Thoracic aorta (tissue), 2 donors: ENCODE measurements at places on chromosomes 7 and 10. TPM values are rescaled to one million over a fixed set of nuclear protein-coding genes. Genes with fewer than 3 reads are reported as not detected.

The CLEC5A gene
- 3.7 TPM for total RNA-seq

The ZNF488 gene
- total RNA-seq, result not detected

The TRPV5 gene
- not detected for total RNA-seq

The ABCF2 gene
- 25.3 TPM for total RNA-seq

The RASSF4 gene
- 68.5 TPM for total RNA-seq

The SLC13A4 gene
- total RNA-seq, result 2.0 TPM

The MINPP1 gene
- 10.7 TPM for total RNA-seq

The UTF1 gene
- total RNA-seq, result not detected

The C10orf67 gene
- total RNA-seq, result not detected

The AGMO gene
- total RNA-seq, result 3.0 TPM

The CYP2C19 gene
- not detected for total RNA-seq

DNA sequence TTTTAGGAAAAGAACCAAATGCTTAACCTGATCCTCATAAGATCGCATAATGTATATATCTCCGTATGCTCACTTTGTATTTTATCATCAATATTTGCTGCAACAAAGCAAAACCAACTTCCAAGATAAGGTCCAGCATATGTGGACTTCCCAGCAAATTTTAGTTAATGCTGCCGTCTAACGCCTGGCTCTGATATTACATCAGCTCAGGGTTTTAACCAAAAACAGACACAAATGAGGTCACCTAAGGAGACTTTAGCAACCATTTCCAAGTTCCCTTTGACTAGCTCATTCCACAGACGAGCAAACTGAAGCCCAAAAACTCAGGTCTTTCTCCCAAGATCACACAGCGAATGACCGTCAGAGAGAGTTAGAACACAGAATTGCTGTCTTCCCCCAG is 59.4 kb upstream of the UCN3 start:
- no peak overlapping the region for H3K4me3 ChIP-seq
- no peaks in the 10 kb centered on the region for H3K4me1 ChIP-seq
- H3K27me3 ChIP-seq, result no peaks in the 10 kb centered on the region
- no peaks in the 10 kb centered on the region for H3K36me3 ChIP-seq
- H3K27ac ChIP-seq, result no peak overlapping the region

GRCh38 chr7:68929781-68930261 is 668.5 kb upstream of the AUTS2 start:
- H3K27me3 ChIP-seq, result no peaks in the 10 kb centered on the region
- no peaks in the 10 kb centered on the region for H3K4me1 ChIP-seq
- DNase-seq, result no peak
- no peaks in the 10 kb centered on the region for H3K36me3 ChIP-seq
- no peak overlapping the region for H3K4me3 ChIP-seq
- no peak overlapping the region for H3K27ac ChIP-seq

- no peaks in the 10 kb centered on the region for H3K36me3 ChIP-seq
- peaks cover 93% of the 10 kb centered on the region for H3K4me1 ChIP-seq
- no peaks in the 10 kb centered on the region for H3K27me3 ChIP-seq
- no peak overlapping the region for H3K4me3 ChIP-seq
- peak overlapping the region; percentile 95 for H3K27ac ChIP-seq
These were observed 1.5 kb downstream of the SUN1 start for GRCh38 chr7:833601-834258.

DNA sequence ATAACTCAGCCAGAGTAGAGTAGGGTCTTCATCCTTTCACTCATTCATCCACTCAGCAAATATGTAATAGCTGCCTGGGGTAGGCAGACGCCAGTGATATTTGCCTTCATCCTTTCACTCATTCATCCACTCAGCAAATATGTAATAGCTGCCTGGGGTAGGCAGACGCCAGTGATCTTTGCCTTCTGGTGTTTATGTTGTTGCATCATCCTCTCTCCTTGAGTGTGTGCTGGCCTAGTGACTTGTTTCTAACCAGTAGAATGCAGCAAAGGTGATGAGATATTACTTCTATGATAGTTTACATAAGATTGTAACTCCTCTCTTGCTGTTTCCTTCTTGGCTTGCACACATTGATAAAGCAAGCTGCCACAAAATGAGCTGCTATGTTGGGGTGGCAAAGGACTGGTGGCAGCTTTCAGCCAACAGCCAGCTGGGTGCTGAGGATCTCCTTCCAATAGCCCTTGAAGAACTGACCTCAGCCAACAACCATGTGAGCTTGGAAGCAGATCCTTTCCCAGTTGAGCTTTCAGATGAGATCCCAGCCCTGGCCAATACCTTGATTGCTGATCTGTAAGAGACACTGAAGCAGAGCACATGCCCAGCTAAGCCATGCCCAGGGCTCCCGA is 23.2 kb upstream of the MTPN start:
- H3K27me3 ChIP-seq, result no peaks in the 10 kb centered on the region
- H3K36me3 ChIP-seq, result no peaks in the 10 kb centered on the region
- no peaks in the 10 kb centered on the region for H3K4me1 ChIP-seq
- no peak overlapping the region for H3K27ac ChIP-seq

DNA sequence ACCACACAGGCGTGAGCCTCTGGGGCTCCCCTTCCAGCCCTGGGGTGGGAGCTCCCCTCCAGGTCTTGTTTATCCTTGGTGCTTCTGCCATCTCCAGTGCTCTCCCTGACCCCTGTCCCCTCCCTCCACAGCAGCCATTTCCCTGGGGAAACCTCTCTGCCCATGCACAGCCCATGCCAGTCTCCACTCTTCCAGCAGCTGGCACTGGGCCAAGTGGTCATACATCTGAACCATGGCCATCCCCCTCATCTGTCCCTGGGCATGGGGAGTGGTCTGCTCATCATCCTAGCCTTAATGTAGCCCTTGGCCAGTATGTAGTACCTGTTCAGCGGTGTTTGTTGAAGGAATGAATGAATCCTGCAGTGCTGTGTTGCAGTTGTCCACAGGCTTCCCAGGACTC is 172.4 kb upstream of the ZNF32 start:
- no peaks in the 10 kb centered on the region for H3K36me3 ChIP-seq
- no peak overlapping the region for H3K4me3 ChIP-seq
- H3K4me1 ChIP-seq, result peaks cover 51% of the 10 kb centered on the region
- no peaks in the 10 kb centered on the region for H3K27me3 ChIP-seq
- no peak for DNase-seq
- H3K27ac ChIP-seq, result peak overlapping the region; percentile 91

DNA sequence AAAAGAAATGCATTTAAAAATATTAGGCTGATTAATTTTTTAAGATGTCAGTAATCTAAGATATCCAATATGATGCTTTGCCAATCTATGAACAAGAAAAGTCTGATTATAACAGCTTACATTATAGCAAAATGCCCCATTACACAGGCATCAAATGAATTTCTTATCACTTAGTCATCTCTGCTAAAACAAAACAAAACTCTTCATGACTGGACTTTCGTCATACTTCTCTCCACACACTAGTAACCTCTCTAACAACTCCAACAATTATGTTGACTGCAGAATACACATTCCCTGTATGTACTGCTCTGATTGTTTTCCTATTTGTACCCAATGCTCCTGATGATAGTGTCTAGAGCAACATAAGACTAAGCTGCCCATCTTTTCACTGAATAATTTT is 3.8 kb upstream of the MKI67 start:
- no peak for DNase-seq
- H3K27ac ChIP-seq, result no peak overlapping the region
- H3K4me3 ChIP-seq, result no peak overlapping the region

- H3K27ac ChIP-seq, result no peak overlapping the region
- H3K36me3 ChIP-seq, result no peaks in the 10 kb centered on the region
- H3K4me1 ChIP-seq, result peaks cover 19% of the 10 kb centered on the region
- no peaks in the 10 kb centered on the region for H3K27me3 ChIP-seq
- no peak for DNase-seq
- H3K4me3 ChIP-seq, result no peak overlapping the region
These were observed 138.8 kb downstream of the CELF2 start for GRCh38 chr10:11156480-11156879.

- H3K27ac ChIP-seq, result no peak overlapping the region
- no peak overlapping the region for H3K4me3 ChIP-seq
- H3K27me3 ChIP-seq, result no peaks in the 10 kb centered on the region
- H3K36me3 ChIP-seq, result peaks cover 29% of the 10 kb centered on the region
These were observed 62.8 kb downstream of the WDR37 start for GRCh38 chr10:1119027-1119426.

- no peaks in the 10 kb centered on the region for H3K27me3 ChIP-seq
- H3K27ac ChIP-seq, result no peak overlapping the region
- no peaks in the 10 kb centered on the region for H3K36me3 ChIP-seq
- no peak overlapping the region for H3K4me3 ChIP-seq
These were observed 14.4 kb upstream of the SRPK2 start for GRCh38 chr7:105403128-105403527.

- H3K36me3 ChIP-seq, result no peaks in the 10 kb centered on the region
- DNase-seq, result no peak
- H3K27me3 ChIP-seq, result no peaks in the 10 kb centered on the region
- no peak overlapping the region for H3K4me3 ChIP-seq
These were observed 107.1 kb upstream of the NOBOX start for GRCh38 chr7:144510621-144511020.

GRCh38 chr10:61592581-61592980 is 70.1 kb upstream of the CABCOCO1 start:
- DNase-seq, result no peak
- no peaks in the 10 kb centered on the region for H3K36me3 ChIP-seq
- H3K27ac ChIP-seq, result no peak overlapping the region
- H3K27me3 ChIP-seq, result no peaks in the 10 kb centered on the region
- no peaks in the 10 kb centered on the region for H3K4me1 ChIP-seq

DNA sequence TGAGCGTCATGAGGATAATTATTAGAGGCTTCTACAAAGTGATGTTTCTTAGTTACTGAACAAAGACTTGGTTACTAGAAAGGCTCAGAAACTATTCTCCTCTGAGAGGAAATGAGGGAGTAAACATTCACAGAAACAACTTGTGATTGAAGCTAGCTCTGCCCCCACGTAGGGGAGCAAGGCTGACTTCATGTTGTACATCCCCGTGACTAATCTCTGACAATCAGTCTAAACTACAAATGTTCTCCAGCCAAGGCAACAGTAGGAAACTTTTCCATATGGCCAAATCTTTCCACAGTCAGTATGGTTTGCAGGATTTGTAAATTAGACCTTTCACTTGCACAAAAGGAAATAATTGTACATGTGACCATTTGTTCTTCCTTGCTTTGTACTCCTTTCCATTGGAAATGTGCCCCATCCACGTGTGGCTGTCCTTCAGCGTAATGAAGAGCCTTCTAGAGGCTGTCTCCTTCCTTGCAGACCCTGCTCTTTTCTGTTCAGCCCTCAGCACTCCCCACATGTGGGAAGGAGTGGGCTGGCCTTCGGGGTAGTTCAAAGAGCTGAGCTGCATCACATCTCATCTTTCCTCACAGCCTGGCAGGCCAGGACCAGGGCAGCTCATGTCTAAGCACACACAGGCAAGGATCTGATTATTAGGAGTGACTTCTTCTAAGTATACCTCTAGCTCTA is 93.5 kb downstream of the PCGF5 start:
- H3K27ac ChIP-seq, result no peak overlapping the region
- H3K36me3 ChIP-seq, result no peaks in the 10 kb centered on the region
- H3K4me3 ChIP-seq, result no peak overlapping the region
- H3K27me3 ChIP-seq, result no peaks in the 10 kb centered on the region

- H3K4me3 ChIP-seq, result no peak overlapping the region
- H3K4me1 ChIP-seq, result peaks cover 24% of the 10 kb centered on the region
- no peaks in the 10 kb centered on the region for H3K27me3 ChIP-seq
- H3K27ac ChIP-seq, result no peak overlapping the region
- DNase-seq, result no peak
These were observed 76.5 kb downstream of the FAM13C start for GRCh38 chr10:59285848-59286247.

GRCh38 chr7:116354546-116355423 is 144.4 kb downstream of the TES start:
- peak overlapping the region; percentile 60 for H3K4me3 ChIP-seq
- no peaks in the 10 kb centered on the region for H3K27me3 ChIP-seq
- peaks cover 37% of the 10 kb centered on the region for H3K4me1 ChIP-seq
- H3K27ac ChIP-seq, result peak overlapping the region; percentile 79

DNA sequence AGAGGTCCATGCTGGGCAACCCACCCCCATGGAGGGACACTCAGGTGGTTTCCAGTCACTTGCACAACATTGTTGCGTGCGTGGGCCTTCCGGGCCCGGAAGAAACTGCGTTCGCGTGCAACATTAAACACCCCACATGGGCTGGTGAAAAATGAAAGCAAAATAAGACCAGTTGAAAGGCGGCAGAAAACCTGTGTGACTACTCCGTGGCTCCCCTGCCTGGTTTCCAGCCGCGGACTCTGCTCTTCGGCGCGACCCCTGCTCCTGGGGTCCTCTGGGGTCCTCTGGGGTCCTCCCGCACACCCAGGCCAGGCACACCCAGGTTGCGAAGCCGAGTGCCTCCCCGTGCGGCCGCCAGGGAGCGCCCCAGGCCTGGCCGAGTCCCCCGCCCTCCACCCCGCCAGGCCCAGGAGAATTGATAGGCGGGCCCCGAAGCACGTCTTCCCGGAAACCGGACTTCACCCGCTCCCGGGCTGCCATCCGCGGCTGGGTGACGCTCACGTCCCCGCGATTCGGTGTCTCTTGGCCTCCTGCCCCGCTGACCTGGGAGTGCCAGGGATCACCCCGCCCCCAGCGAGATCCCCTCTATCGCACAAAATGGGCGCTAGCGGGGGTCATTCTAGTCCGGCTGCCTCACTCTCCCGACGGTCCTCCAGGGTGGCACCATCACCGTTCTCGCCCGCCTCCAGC is 1.9 kb upstream of the SH2D4B start:
- H3K27me3 ChIP-seq, result no peaks in the 10 kb centered on the region
- H3K36me3 ChIP-seq, result no peaks in the 10 kb centered on the region
- no peak for DNase-seq
- peak overlapping the region; percentile 30 for H3K27ac ChIP-seq
- peak overlapping the region; percentile 68 for H3K4me3 ChIP-seq

- no peaks in the 10 kb centered on the region for H3K27me3 ChIP-seq
- H3K27ac ChIP-seq, result peak overlapping the region; percentile 63
- no peak for DNase-seq
- H3K4me3 ChIP-seq, result peak overlapping the region; percentile 57
- H3K4me1 ChIP-seq, result peaks cover 18% of the 10 kb centered on the region
These were observed 20.1 kb downstream of the P4HA1 start for GRCh38 chr10:73076360-73077183.

GRCh38 chr7:120805636-120806388 is 52.1 kb downstream of the TSPAN12 start:
- DNase-seq, result no peak
- no peaks in the 10 kb centered on the region for H3K27me3 ChIP-seq
- H3K4me1 ChIP-seq, result peaks cover 10% of the 10 kb centered on the region
- no peak overlapping the region for H3K27ac ChIP-seq

GRCh38 chr7:96621932-96622331 is 87.7 kb downstream of the SEM1 start:
- H3K4me3 ChIP-seq, result no peak overlapping the region
- DNase-seq, result no peak
- H3K27me3 ChIP-seq, result no peaks in the 10 kb centered on the region
- H3K27ac ChIP-seq, result no peak overlapping the region
- H3K4me1 ChIP-seq, result no peaks in the 10 kb centered on the region
- no peaks in the 10 kb centered on the region for H3K36me3 ChIP-seq

DNA sequence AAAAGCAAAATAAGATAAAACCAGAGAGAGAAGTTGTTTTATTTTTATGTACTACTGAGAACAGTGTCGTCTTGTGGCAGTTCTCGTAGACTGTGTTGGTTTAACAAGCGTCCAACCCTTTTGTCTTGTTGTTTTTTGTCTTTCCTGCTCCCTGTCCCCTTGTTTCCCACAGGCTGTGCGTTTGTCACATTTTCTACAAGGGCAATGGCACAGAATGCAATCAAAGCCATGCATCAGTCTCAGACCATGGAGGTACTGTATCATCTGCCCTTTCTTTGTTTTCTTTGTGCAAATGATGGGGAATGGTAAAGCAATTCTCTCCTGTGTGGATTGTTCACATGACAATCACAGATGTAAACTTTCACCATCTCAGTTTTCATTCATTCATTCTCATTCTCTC is 248.8 kb downstream of the CELF2 start:
- H3K4me3 ChIP-seq, result no peak overlapping the region
- no peaks in the 10 kb centered on the region for H3K36me3 ChIP-seq
- H3K4me1 ChIP-seq, result peaks cover 29% of the 10 kb centered on the region
- H3K27me3 ChIP-seq, result no peaks in the 10 kb centered on the region
